ENCODE measurements at places on chromosomes 7 and 10.

DNA sequence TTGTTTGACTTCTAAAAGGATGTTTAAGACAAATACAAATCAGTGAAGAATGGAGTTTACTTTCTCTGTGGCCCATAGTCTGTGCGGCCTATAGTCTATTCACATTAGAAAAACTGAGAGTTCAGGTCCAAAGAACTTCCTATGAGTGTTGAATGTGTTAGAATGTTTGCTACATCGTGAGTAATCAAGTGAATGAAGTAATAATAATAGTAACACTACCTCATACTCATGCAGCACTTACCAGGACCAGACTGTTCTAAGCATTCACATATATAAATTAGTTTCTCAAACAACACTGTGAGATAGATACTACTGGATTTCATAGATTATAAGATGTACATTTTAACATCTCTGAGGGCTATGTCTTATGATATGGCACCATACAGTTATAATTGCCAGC is 70.4 kb downstream of the RALA start:
- DNase-seq, result no peak

GRCh38 chr7:29839302-29839701 is 33.0 kb downstream of the WIPF3 start:
- no peak for DNase-seq

- DNase-seq, result no peak
Observed at GRCh38 chr10:18699849-18700840, 40.9 kb downstream of the ARL5B start.

DNA sequence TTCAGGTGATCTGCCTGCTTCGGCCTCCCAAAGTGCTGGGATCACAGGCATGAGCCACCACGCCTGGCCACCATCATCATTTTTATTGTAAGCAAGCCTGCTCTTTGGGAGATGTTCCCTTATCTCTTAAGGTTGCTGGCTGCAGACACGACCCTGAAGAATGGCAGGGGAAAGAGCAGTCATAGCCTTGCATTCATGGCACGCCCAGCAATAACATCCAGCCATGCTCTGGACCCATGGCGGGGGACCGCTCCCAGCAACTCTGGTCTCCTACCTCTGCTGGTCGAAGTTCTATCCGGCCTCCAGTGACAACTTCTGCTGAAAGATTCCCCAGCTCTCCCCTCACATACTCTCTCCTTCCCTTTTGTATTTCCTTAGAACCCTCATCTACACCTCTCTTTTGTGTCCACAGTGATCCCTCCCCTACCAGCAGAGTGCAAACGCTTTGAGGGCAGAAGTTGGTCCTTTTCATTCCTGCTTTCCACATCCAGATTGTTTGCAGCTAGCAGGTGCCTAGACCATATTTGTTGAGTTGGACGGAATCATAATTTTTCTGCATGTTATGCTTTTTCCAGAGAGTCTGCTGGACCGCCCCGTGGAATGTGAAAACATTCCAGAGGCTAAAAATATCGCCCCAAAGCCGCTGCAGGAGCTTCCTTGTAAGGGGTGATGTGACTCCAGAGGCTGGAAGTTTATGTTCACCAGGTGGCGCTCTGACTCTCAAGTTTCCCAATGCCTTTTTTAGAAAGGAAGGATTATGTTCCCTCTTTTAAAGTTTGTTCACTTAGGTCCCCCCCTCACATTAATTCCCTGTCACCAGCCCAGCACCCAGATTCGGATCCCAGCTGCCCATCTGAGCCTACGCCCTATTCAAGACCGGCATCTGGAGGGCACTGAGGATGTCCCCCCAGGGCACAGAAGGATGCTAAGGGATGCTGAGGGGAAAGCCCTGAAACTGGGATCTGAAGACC is 4.3 kb upstream of the MARVELD1 start:
- no peak for DNase-seq

- peak; percentile 88 for DNase-seq
Observed at GRCh38 chr7:139075031-139075652, 34.4 kb downstream of the ZC3HAV1 start.

- no peak for DNase-seq
Observed at GRCh38 chr10:3330663-3331062, 158.1 kb upstream of the PITRM1 start.

DNA sequence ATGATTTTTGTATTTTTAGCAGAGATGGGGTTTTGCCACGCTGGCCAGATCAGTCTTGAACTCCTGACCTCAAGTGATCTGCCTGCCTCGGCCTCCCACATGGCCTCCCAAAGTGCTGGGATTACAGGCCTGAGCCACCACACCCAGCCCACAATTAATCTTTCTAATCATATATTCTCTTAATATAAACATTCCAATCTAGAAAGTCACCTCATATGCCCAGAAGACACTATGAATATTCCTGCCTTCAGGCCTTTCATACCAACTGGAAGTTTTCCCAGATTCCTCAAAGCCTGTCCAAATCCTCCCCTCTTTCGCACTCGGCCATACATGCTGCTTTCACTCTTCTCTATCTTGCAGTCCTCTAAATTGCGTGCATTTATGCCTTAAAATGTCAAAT is 32.6 kb downstream of the PDZD8 start:
- no peak for DNase-seq

DNA sequence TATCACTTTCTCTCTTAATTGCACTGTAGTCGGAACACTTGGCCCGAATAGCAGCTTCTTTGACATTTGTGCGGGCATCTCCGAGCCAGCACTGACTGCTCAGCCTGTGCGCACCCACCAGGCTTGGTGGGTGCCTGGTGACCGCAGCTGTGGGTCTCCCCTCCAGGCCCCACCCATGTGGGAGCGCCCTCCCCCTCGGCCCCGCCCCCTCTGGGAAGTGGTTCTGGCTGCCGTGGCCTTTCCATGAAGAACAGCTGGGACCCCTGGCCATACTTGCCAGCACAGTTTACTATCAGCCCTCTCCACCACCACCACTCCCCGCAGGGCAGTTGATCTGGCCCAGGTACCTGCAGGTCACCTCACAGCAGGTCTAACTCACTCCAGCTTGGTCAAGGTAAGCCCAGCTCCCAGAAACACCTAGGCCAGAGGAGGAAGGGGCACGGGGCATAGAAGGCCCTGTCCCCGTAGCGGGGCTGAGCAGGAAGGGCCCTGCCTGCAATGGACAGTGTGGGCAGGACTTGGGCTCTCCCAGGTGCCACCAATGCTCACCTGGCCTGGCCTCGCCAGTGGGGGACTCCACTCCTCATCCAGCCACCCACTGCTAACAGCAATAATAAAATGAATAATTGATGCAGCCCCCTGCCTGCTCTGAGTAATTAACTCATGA is 5.8 kb downstream of the RASGEF1A start:
- no peak for DNase-seq

GRCh38 chr10:128950916-128951275 is 516.1 kb upstream of the MGMT start:
- DNase-seq, result no peak

DNA sequence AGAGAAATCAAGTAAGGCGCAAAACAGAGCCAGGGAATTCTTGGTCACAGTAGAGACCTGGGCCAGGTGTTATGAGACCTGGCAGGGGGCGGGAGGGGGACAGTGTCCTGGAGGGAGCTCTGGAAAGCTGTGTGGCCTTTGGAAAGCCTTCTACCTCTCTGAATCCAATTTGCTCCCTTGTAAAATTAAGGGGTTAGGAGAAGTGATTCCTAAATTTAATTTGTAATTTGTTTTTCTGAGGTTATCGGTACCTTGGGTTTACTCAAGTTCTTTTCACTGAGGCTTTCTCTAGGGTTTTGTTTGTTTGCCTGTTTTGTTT is 920.8 kb downstream of the TYW1 start:
- no peak for DNase-seq

DNA sequence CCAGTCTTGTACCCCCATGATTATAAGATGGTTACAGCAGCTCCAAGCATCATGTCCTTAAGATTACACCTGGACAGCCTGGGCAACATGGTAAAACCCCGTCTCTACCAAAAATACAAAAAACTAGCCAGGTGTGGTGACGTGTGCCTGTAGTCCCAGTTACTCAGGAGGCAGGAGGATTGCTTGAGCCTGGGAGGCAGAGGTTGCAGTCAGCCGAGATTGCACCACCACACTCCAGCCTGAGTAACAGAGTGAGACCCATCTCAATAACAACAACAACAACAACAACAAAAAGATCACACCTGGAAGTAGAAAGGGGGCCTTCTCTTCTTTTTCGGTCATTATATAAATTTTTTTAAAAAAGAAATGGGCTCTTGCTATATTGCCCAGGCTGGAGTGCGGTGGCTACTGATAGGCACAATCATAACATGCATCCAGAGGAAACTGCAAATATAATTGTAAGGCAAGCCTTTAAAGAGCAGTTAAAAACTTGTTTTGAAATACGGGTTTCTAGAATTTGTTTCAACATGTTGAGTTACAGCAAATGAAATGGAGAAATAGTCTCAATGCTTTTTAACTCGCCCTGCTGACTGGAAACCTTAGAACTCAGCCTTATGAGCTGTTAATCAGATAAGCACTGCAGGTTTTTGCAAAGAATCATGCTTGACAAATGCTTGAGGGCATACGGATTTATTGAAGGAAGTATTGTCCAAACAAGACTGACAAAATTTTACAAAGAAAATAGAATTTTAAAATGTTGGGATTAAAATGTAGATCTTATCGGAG is 4.7 kb upstream of the ENTPD7 start:
- DNase-seq, result no peak

- DNase-seq, result no peak
Observed at GRCh38 chr10:69854511-69855345, 53.0 kb downstream of the COL13A1 start.

- DNase-seq, result peak; percentile 49
Observed at GRCh38 chr10:30639946-30640786, 10.6 kb upstream of the LYZL2 start.

DNA sequence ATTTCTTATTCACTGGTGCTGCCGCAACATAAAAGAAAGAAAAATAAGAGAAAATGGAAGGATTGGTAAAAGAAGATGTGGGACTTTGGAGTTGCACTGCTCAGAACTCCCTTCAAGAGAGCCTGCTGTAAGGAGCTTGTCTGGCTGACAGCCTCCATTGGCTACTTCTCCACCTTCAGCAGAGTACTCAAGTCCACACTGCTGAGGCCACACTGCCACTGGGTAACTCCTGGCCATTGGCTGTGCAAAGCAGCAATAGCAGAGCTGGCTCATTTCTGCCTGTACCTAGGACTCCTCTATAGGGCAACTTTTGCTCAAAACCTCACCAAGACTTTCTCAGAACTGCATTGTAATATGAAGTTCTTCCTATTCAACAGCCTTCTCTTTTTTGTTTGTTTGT is 38.7 kb upstream of the PCLO start:
- no peak for DNase-seq

GRCh38 chr10:82409671-82410070 is 534.7 kb downstream of the NRG3 start:
- no peak for DNase-seq

GRCh38 chr7:112272921-112273561 is 66.5 kb downstream of the ZNF277 start:
- DNase-seq, result no peak

GRCh38 chr7:51275532-51275931 is 41.1 kb downstream of the COBL start:
- DNase-seq, result no peak

DNA sequence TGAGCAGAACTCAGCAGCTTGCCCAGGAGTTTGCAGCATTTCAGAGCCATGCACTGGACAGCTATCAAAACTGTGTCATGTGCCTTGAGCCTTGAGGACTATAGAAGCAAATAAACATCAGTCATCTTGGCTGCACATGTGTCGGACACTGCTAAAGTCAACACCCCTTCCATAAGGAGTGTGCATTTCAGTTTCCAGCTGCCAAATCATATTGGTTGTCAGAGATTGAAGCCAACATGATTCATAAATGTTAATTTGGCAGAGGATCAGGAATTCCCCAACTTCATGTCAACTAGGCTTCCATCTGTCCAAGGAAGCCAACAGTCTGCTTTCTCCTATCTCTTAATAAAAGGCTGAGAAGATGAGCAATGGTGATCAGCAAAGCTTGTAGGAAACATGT is 32.8 kb downstream of the SLC16A12 start:
- no peak for DNase-seq
